ENCODE measurements at places on chromosomes 16 and 17.

DNA sequence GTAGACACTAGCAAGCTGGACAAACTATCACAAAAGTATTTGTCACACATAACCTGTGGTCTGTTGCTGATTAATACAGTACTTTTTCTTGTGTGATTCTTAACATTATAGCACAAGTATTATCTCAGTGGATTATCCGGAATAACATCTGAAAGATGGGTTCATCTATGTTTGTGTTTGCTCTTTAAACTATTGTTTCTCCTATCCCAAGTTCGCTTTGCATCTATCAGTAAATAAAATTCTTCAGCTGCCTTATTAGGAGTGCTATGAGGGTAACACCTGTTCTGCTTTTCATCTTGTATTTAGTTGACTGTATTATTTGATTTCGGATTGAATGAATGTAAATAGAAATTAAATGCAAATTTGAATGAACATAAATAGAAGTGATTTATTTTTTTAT is 14.5 kb downstream of the RNFT1 start:
- DNase-seq: no peak

- no peak for DNase-seq
Observed at GRCh38 chr16:89791278-89791995, 25.0 kb downstream of the FANCA start.

DNA sequence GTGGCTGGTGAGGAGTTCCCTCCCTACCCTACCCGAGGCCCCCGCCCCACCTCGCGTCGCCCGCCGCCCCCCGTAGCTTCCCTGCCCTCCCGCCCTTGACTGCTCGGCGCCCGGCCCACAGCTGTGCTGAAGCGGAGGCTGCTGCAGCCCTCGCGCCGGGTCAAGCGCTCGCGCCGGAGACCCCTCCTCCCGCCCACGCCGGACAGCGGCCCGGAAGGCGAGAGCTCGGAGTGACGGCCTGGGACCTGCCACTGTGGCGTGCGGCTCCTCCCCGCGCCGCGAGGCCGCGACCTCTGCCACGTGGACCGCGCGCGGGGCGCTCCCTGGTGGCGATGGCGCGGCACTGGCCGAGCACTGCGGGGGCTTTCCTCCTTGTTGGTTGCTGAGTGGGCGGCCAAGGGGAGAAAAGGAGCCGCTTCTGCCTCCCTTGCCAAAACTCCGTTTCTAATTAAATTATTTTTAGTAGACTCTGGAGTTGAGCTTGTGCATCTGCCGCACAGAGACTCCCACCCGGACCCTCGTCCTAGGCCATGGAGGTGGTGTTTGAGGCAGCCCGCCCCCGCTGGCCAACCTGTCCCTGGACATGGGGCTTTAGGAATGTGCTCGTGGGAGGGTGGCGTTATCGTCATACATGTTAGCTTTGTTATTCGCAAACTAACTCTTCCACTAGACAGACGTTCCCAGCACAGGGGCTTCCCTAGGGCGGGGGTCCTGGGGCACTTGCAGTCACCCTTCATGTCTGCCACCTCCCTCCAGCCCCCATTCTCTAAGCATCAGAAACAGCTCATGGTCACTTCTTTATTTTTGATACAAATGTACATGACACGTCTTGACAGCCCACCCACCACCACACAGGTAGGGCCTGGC is 4.4 kb downstream of the TP53I13 start:
- DNase-seq: peak; percentile 68

DNA sequence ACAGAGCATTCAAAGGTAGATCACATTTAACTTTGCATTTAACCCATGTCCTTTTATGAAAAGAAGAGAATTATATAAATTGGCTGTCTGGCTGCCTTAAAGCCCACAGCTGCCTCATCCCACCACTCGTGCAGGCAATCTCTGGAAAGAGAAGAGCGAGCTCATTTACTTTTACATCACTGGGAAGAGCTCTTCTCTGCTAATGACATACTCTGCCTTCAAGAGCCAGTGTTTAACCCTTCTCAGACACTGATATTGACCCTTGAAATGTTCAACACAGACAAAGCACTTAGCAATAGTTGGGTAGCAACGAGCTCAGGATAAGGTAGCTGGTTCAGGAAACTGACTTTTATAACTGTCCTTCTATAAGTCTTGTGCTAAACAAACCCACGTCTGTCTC is 6.8 kb downstream of the KRT38 start:
- no peak for DNase-seq

DNA sequence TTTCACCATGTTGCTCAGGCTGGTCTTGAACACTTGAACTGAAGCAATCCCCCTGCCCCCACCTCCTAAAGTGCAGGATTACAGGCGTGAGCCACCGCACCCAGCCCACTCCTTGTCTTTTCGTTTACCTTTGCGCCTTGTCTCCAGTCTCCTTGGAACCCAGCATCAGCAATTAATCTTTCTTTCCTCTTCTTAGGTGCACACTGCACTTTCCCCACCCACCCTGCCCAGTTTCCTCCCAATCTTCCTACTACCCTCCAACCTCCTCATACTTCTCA is 1.5 kb upstream of the CLDN7 start:
- no peak for DNase-seq

DNA sequence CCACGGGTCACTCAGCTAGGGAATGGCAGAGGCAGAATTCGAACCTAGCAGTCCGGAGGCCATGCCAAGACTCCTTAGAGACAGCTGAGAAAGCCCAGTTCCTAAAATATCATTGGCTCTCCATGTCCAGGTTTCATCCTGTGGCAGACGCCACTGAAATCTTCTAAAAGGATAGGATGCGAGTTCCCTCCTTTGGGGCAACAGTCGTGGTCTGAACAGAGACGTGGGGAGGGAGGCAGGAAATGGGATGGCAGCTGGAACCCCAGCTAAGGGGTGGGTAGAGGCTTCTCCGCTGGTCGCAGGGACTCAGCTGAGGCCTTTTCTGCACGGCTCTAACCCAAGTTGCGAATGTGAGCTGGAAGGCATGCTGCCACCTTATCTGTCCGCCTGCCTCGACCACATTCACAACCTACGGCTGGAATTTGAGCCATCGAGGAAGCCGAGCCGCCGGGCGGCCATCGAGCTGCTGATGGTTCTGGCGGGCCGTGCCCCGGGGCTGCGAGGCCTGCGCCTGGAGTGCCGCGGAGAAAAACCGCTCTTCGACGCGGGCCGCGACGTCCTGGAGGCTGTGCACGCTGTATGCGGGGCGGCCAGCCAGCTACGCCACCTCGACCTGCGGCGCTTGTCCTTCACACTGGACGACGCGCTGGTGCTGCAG is 1.9 kb upstream of the HSF4 start:
- no peak for DNase-seq

- no peak for DNase-seq
Observed at GRCh38 chr17:74235911-74236371, 22.6 kb downstream of the TTYH2 start.

DNA sequence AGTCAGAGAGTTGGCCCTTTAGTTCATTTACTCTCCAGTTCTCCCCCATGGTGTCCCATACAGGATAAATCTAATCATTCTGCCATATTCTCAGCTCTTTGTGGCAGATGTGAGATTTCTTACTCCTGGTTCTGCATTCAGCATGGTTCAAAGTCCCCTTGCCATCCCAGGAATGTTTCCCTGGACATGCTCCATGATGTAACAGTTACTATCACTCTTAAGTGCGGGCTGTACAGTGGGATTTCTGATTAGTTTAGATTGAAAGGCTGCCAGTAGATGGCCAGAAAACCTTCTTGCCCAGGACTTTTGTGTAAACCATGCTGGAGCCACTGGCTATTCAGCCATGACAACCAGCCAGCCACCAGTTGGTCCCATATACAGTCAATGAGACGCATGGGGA is 10.4 kb downstream of the KRT37 start:
- DNase-seq: no peak

GRCh38 chr17:40515491-40516041 is 14.1 kb upstream of the TNS4 start:
- no peak for DNase-seq

GRCh38 chr17:78596871-78597764 is 19.9 kb upstream of the DNAH17 start:
- no peak for DNase-seq

GRCh38 chr17:42655528-42655927 is 3.6 kb upstream of the TUBG2 start:
- DNase-seq: no peak

DNA sequence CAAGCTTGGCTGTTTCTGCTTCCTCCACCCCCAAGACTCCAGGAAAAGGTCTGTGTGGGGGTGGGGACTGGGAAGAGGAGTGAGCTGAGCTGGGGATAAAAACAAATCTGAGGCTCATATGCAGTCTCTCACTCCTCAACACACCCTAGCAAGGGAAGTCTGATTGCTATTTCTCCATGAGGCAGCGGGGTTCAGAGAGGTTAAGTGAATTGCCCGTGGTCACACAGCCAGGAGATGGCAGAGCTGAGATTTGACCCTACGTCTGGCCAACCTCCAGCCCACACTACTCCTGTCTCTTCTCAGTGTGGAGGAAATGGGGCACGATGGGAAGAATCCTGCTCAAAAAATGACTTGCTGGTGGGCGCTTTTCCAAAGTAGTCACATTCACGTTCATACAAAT is 4.8 kb upstream of the ABCC3 start:
- DNase-seq: no peak

DNA sequence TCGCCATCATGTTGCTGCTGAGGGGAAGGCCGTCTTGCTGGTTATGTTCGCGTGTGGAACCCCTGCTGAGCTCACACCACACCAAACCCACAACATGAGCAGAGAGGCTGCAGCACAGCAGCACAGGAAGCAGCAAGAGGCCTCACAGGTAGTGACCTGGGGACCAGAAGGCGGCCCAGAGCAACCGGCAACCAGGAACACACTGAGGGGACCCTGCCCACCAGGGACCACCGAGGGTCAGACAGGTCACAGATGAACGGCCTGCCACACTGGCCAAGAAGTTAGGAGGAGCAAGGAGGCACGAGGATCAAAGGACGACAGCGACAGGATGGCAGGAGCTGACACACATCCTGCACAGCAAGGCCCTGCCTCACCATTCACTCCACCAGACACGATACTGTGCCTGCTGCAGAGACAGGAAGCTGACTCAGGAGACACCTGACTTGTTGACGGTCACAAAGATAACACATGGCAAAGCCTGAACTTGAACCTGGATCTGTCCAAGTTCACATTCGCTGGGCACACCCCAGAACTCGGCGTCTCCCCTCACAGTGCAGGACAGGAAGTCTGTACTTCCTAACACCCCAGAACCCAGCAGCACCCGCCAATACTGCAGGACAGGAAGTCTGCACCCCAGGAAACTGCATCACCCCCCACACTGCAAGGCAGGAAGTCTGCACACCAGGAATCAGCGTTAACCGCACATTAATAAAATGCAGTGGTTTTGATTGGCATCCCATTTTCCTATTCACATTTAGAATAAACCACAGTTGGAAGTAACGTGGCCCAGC is 98.5 kb downstream of the ZNF778 start:
- DNase-seq: peak; percentile 72

DNA sequence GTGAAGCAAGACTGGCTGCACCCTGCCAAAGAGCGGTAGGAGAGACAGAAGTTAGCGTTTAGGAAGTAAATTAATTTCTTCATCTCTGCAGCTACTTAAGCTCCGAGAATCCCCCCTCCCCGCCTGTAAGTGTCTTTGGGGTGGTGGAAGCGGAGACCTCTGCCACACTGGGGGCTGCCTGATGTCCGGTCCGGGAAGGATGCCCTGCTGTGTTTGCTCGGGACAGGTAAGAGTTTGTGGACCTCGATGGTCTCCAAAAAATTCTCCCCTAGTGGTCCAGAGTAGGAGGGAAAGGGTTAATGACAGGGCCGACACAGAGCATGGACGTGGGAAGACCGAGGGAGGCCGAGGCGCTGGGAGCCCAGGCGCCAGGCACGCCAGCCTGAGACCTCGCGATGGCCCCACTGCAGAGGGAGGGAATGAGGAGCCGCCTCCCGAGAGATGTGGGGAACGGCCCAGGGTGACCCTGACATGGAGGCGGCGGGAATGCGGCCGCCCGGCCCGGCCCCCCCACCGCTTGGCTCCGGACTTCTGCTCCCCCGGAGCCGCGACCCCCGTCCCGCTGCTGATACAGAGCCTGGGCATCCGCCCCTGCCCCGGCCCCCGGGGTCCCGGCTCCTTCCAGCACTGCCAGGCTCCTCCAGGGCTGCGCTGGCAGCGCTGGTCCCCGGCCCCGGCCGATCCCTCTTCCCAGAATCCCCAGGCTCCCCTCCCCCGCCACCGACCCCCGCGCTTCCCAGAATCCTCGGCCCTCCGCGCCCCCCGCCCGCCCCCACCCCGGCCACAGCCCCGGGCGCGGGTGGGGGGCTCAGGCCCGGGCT is 680 bp downstream of the ZNF629 start:
- no peak for DNase-seq

DNA sequence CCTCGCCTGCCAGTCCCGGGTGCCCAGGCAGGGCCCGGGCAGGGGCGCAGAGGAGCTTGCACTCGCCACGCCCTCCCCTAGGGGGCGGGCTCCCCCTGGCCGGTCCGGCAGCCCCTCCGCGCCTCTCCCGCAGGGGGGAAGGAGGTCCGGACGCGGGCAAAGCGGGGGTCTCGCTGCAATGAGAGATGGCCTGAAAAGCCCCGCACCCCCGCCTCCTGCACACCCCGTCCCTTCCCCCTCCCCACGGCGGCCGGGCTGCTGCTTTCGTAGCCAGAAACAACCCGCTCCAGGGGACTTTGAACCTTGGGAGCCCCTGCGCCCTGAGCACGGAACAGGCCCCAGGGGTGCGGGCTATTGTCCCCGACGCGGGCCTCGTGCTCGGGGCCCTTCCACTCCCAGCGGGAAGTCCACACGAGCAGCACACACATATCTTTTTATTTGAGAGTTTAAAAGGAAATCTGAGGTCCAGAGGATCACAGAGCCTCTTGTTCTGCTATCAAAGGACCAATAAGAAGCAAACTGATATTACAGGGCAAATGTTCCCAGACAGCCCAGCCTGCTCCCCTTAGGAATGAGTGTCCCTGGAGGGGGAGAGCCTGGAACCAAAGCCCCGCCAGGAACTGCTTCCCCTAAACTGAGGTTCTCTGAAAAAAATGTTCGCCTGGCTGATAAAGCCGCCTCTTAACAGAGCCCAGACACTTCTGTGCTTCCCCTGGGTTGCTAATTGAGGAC is 5.8 kb upstream of the CBX4 start:
- no peak for DNase-seq

DNA sequence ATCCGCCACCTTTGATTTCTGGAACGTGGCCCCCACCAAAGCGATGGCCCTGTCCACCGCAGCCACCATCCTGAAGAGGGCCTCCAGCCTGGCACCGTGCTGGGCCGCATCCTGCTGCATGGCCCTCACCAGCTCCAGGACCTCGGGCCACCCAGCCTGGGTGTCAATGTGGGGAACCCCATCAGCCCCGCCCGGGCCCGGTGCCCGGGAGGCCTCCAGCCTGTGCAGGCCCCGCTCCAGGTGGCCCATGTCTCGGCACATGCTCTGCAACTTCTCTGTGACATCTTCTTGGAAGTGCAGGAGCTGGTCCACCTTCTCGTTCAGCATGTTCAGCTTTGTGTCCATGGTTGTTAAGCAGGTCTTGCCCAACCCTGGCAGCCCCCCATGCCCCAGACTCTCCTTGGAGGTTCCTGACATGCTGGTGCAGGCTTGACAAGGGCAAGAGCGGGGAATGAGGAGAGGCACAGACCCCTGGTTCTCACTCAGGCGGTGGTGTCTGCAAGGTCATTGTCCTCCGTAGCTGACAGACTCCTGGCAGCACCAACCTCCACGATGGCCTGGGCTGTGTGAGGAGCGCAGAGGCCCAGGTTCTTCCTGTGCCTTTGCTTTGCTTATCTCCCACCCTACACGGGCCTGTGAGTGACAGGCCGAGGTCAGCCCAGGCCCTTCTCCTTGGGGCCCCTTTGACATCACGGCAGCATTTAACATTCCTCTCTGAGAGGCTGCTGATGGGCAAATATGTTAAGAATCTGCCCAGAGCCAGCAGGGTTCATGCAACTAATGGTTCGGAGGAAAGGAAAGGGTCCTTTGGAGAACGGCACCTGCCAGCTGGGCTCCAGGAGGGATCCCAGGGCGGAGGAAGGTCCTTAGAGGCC is at the start of gene MYLK3:
MYLK3 (minus strand) TSS at position 568 of the 875 bp plus-strand sequence; CDS start at position 417, 151 bp downstream.
- no peak for DNase-seq

- DNase-seq: no peak
Observed at GRCh38 chr17:82653651-82654528, 5.6 kb upstream of the WDR45B start.
